T-helper 2 cell (primary cell): ENCODE measurements at places on chromosomes 2 and 18.
A peak's percentile ranks its signal among the peaks of the same experiment; 100 is the strongest.

- DNase-seq: no peak
These were observed 494.0 kb upstream of the MYT1L start for GRCh38 chr2:2825062-2825461.

DNA sequence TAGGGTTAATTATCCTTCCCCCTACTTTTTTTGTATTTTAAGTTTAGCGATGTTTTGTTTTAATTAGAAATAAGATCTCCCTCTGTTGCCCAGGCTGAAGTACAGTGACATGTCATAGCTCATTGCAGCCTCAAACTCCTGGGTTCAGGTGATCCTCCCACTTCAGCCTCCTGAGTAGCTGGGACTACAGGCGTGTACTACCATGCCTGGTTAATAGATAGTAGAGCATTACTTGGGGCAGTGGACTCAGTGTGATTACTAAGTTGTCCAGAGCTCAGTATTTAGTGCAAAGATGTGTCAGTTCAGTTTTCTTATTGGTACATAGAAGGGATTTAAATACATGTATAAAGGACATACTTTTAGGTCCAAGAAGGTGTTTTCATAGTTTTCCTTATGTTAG, 9.5 kb upstream of the ADGRF3 start:
- no peak for DNase-seq

- no peak for DNase-seq
These were observed at the start of gene OTOS for GRCh38 chr2:240140511-240140910. Gene OTOS (minus strand): TSS chr2:240140658. CDS start chr2:240140326, 332 bp downstream.

DNA sequence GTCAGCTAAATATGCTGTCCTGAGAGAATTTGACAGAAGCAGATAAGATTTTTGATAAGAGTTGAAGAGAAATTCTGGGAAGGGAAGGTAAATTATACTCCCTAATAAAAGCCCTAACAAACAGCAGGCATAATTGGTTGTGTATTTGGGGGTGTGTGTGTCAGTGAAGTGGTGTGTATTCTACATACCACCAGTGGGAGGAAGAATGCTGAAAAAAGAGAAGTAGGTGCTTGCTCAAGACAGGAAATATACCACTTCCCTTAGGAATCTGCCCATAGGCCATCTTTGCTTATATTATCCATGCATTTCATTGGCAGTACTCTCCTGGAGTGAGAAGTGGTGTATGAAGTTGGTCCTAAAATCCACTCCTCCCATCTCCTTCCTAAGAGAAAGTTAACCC, 76.2 kb downstream of the FMNL2 start:
- no peak for DNase-seq

DNA sequence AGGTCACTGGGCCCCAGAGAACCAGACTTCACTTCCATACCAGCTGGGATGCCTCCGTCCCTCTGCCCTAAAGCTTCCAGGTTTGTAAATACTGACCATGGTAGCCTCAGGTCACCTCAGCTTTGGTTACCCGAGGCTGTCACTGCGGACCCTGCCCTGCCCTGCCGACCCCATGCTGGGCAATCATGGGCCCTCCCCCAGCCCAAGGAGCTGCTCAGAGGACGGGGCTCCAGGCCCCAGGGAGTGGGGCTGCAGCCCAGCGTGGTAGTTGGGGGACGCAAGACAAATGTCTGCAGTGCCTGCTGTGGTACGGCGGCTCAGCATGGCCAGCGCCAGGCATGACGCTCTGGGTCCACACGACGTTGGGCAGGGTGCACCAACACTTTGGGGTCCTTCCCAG, 25.3 kb downstream of the RAMP1 start:
- no peak for DNase-seq

GRCh38 chr2:7010391-7011054, 93.3 kb downstream of the RNF144A start:
- DNase-seq: no peak

DNA sequence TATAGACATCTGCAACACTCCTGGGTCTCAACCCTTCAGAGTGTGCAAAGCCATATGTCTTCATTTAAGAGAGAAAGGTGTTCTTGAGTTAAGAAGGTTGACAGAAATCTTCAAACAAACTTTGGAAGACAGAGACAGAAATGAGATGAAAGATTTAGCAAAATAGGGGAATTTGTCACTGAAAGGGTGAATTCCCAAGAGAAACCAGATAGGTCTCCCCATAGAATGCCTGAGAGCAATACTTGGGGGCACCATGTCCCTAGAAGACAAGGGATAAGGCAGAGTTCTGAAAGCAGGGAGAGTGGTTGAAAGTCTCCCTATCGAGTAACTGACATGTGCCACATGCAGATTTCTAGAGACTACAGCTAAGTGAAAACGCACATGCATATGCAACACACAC, 50.0 kb downstream of the AP1S3 start:
- no peak for DNase-seq

DNA sequence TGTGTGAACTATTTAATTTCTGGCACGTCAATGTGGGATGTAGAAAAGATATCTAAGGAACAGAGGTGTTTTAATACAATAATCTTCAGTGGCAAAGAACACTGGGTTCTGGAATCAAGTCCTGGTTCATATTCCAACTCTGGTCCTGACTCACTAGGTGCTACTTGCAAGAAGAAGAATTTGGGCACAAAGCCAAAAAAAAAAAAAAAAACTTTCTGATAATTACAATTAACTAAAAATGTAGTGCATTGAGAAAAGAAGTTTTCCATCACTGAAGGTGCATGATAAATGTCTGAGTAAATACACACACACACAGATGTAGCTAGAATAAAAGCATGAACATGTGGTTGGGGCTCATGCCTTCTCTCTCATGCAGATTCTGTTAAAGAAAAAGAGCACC, 424.4 kb upstream of the REG3G start:
- DNase-seq: no peak

GRCh38 chr2:186535861-186536260, 49.8 kb downstream of the ZC3H15 start:
- no peak for DNase-seq

DNA sequence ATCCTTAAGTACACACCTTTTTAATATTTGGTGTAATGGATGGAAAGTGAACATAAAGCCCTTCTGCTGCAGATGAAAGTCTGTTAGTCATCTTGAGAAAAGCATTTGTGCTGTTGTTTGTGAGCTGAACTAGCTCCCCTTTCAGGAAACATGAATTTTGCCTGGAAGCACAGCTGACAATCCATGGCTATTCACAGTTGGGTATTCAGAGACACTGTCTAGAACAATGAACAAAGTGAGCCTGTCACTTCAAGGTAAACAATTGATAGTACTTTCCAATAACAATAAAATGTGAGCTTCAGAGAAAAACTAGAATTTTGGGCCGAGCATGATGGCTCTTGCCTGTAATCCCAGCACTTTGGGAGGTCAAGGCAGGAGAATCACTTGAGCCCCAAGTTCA, 6.8 kb upstream of the EFHD1 start:
- no peak for DNase-seq

DNA sequence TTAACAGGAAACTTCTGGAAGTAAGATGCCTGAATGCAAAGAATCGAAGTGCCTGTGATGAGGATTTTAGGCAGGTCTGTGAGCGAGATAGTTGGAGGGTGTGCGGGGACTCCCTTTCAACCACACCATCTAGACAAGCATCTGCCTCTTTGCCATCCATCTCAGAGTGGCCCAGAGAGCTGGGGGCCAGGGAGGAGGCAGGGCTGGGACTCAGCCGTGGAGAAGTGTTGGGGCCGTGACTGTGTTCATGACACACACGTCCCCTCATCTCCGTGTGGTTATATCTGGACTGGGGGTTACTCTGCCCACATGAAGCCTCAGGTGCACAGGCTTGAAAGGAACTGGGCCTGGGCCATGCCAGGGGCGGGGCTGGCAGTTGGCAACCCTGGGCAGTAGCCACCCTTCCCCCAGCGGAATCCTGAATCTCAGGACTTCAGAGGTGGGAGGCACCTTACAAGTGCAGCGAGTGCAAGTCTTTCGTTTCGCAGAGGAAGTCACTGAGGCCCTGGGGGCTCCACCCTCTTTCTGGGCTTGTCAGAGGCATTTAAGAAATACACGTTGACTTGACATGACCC, 112.5 kb downstream of the SLC4A3 start:
- DNase-seq: no peak

DNA sequence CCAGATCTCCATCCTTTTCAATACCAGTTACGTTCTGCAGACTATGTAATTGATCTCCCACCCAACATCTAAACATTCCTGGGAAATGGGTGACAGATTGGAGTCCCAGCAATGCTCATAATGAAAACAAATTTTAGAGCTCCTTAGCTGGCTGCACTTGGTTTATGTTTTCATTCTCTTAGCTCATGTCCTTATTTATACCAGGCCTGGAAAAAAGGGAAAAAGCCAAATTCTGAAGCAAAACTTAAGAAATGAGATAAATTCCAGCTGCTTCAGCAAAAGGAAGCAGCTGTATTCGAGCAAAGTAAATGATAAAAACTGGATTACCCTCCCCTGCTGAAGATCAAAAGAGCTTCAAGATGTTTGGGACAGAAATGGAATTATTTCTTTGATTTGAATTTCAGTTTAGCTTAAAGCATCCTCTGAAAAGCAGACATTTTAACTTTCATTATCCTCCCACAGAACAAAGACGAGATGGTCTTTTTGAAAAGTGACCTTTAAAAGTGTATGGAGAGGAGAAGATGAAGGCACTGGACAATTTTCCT, 196.5 kb upstream of the THUMPD2 start:
- DNase-seq: no peak

DNA sequence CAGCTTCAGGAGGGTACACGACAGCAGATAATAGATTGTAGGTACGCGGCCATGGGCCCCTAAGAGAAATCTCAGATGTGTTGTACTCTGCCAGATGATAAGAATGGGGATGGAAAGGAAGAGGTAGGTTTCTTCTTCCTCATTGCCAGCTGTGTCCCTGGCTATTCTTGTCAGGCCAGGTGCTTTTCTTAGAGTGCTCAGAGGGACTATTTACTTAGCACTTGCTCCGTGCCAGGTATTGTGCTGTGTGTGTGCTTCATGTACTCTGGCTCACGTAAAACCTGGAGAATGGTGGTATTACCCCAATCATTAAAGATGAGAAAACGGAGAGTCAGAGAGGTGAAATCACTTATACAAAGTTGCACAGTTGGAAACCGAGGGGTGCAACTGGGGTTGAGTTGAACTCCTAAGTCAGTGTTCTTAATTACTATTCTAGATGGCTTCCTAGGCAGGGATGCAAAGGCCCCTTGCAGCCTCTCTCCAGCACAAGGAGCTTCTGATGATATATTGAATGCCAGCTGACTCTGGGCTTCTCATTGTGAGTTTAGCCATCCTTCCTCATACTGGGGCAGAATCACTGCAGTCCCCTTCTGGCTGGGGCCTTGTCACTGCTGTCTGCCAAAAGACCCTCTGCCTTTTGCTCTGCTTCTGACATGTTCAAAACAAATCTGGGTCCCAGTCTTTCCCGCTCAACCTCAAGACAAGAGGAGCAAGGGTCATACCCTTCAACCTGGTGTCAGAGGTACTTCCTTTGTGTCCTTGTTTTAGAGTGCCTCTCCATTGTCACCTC, 60.7 kb downstream of the LYPD1 start:
- no peak for DNase-seq

DNA sequence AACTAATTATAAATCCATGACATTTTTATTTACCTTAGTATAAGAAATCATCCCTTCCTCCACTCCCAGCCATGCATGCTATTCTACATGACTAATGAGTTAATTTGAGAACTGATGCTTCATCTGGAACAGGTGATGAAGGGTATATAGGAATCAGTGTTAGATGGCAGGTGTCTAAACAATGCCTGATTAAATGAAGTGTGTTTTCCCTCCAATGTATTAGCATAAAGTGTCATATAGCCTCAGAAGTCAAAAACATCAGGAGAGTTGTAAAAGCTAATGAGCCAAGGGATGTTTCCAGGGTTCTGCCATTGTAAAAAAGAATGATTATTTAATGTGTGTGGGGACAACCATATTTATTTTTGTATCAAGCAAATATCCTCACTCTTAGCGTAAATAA, 913.8 kb downstream of the DCC start:
- no peak for DNase-seq

DNA sequence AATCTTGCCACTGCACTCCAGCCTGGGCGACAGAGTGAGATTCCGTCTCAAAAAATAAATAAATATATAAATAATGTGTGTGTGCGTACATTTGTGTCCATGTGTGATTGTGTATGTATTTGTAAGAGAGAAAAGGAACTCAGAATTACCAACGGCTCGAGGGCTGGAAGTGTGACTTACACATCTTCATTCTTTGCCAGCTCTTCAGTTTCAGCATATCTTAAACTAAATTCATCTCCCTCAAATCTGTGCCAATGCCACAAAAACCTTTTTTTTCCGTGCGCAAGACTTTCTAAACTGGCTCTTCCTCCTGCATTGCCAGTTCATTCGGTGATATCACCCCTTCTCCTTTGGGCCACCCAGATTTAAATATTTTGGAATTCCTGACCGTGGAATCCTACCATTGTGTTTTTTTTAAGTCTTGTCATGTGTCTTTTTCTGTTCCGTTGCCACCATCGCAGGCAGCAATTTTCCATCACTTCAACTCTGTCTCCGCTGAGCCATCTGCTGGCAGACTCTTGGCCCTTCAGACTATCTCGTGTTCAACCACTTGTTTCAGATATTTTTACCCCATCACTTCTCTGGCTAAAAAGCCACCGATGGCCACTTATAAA, 77.0 kb upstream of the ZNF532 start:
- no peak for DNase-seq

DNA sequence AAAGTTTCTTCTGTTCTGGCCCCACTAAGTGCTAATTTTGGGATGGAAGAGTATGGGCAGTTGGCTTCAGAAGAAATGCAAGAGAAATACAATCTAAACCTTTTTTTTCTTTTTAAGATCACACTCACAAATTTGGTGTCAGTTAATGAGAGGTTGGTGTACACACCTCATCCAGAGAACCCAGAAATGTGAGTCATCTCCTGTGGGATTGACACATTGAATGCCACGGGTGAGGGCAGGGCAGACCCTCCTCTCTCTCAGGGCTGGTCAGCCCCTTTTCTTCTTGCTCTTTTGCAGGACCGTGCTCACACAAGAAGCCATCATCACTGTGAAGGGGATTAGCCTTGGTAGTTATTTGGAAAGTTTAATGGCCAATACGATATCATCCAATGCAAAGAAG, 19.2 kb downstream of the PRELID3A start:
- DNase-seq: no peak

- no peak for DNase-seq
These were observed 131.3 kb upstream of the GPC1 start for GRCh38 chr2:240303896-240304745.

DNA sequence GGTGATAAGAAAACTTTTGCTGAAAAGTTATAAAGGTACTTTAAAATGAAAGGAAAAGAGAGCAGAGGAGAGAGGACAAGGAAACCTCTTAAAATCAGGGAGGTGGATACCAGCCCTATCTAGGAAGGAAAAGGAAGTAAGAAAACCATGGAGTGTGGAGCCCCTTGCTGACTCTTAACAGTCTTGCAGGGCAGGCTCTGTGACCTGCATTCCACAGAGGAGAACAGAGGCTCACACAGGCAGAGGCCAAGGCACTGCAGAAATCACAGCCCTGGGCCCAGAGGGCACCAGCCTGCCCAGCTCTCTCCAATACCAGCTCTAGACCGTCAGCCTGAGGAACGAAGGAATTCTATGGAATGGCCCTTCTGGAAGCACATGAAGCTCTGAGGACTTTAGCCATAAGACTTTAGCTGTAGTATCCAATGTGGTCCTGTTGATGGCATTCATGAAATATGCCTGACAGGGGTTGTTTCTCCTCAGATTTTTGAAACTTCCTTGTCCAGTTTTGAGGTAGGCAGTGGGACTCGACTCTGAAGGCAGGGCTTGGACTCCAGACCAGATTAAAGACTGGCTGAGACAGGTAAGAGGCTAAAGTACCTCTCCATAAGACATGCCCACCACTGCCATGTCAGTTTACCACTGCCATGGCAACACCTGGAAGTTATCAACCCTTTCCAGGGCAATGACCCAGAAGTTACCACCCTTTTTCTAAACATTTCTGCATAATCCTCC, 216.3 kb downstream of the ANAPC1 start:
- DNase-seq: peak; percentile 28
